ENCODE measurements at places on chromosomes 1 and 21. TPM values are rescaled to one million over a fixed set of nuclear protein-coding genes. Genes with fewer than 3 reads are reported as not detected.

The SH2D5 gene
- total RNA-seq: 1.6 TPM

The DMRTA2 gene
- 0.18 TPM for total RNA-seq

The TMEM269 gene
- not detected for total RNA-seq

The C1orf198 gene
- 75.6 TPM for total RNA-seq

The PPFIA4 gene
- total RNA-seq: 10.0 TPM

The FMO4 gene
- total RNA-seq: 7.2 TPM

The FAM72B gene
- 5.6 TPM for total RNA-seq

The CRP gene
- total RNA-seq: not detected

DNA sequence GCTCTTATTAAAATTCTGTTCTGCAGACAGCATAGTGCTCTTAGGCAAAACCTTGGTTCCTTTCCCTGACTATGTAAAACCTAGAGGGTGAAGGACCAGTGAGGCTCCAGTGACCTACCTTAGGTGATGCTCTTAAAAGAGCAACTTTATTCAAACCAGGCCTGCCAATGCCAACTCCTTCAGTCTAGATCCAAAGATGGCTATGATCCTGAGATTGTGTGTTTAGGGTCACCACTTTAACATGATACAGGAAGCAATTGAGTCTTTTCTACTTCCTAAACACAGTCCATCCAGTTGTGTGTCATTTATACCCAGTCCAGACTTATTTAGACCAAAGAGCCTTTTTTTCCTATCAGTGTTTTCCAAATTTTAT lies 10.8 kb downstream of the MCL1 start:
- DNase-seq: no peak

DNA sequence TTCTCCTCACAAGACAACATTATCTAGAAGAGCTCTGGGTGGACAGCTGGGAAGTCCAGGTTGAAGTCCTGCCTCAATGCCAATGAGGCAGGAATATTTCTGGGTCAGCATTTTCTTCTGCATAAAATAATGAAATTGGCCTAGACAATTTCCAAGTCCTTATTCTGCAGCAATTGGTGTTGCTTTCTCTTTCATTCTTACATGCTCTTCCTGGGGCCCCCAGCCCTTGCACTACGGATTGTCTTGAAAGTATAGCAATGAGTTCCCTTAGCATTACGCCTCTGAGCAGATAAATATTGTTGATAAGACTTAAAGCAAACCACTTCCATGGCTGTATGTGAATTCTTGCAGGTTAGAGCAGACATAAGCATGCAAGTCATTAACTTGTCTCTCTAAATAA lies 188.5 kb downstream of the TGFBR3 start:
- DNase-seq: peak; percentile 71

DNA sequence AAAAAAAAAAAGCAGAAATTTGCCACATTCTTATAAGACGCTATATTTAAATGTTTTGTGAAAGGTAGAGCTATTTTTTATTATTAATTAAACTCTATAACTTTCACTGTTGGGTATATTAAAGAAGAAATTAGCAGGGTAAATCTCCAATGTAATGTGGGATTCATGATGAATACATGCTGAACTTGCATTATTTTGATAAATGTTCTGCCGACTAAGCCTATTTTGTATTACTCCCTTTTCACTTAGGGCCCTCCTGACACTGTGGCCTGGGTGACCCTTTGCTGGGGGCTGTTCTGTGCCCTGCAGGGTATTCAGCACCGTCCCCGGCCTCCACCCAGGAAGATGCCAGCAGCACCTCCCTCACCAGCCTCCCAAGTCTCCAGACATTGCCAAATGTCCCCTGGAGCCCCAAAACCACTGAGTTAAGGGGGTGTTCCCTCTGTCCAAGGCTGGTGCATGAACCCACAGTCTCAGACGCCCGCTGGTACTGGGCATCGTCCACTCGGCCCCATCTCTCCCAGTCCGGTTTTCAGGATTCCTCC lies 22.5 kb downstream of the RSPH1 start:
- DNase-seq: no peak

DNA sequence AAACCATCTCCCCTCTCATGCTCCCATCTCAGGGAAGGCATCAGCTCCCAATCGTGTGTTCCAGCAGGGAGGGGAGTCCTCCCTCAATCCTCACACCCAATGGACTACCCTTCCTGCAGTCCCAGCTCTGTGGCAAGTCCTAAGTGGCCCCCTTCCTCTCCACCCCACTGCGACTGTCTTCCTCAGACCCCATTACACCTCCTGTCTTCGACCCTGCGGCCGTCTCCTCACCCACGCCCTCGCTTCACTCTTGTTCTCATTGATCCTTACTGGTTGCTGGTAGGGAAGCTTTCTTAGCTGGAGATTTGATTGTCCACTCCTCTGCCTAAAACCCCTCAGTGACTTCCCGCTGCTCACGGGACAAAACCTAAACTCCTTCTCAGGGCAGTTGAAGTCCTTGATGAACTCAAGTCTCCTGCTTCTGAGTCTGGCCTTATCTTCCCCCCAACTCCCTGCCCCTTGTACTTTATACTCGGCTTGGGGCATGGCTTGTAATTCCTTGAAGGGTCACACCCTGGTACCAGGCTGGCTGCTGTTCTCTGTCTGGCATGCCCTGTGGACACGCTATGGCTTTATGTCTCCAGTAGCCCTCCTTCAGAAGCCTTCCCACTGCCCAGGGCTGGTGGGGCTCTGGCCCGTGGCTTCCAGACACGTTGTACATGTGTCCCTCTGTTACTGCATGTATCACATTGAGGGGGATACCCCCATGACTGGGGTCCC lies 2.3 kb upstream of the EPS8L3 start:
- DNase-seq: no peak

- no peak for DNase-seq
Observed at GRCh38 chr1:227841096-227841495, 25.6 kb downstream of the PRSS38 start.

GRCh38 chr1:101142244-101142643 lies 94.6 kb upstream of the S1PR1 start:
- no peak for DNase-seq

GRCh38 chr1:178192686-178193085 lies 98.8 kb downstream of the RASAL2 start:
- DNase-seq: peak; percentile 74

- DNase-seq: peak; percentile 97
Observed at GRCh38 chr1:238647877-238648276, 738.5 kb upstream of the CHRM3 start.

GRCh38 chr1:221394011-221394544 lies 347.8 kb downstream of the DUSP10 start:
- peak; percentile 31 for DNase-seq

DNA sequence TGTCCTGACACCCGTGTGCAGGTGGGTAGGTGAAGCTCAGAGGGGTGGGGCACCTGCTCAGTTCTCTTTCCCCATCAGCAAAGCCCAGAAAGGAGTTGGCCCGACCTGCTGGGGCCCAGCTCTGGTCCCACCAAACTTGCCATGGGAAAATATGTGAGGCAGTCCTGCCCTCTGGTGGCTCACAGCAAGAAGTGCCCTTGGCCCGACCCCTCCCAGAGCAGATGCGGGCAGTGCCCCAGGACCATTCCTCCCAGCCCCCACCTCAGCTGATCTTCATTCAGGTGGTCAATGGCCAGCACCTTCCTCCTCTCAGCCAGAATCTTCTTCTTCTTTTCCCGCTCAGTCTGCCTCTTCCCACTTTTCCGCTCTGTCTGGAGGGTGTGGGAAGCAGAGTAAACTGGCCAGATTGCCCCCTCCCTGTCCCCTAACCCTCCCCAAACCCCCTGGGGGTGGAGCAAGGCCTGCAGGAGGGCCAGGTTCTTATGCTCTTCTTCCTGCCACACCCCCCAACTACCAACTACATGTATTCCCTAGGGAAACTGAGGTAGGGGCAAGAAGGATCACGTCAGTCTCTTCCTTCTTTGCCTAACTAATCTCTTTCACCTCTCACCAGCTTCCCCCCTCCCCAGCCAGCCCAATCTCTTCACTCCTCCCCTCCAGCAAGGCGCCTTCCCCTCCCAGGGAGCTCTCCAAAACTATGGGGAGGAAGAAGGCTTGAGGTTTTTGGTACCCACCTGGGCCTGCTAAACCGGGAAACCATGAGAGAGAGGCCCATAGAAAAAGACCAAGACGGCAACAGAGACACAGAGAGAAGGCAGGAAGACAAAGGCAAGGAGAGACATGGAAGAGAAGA lies 15.6 kb downstream of the TNNT2 start:
- peak; percentile 51 for DNase-seq

- DNase-seq: no peak
Observed at GRCh38 chr1:216710055-216710454, 13.2 kb downstream of the ESRRG start.

DNA sequence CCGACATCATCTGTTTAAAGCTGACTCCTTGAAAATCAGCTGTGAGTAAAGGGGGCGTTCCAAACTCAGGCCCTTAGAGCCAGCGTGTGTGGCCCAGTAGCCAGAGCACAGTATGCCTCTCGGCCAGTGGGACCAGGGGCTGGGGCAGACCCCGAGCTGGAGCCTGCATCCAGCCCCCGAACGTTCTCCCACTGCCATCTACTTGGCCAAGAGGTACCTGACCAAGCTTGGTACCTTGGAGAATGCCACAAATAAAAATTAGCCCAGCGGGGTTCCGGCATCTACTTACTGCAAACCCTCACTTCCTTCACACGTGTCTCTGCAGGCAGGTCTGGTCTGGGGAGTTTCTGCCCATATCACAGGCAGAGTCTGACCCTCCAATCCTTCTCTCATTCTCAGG lies 56.7 kb upstream of the COL6A2 start:
- DNase-seq: no peak

- DNase-seq: no peak
Observed at GRCh38 chr1:94946886-94947285, 20.0 kb upstream of the CNN3 start.

DNA sequence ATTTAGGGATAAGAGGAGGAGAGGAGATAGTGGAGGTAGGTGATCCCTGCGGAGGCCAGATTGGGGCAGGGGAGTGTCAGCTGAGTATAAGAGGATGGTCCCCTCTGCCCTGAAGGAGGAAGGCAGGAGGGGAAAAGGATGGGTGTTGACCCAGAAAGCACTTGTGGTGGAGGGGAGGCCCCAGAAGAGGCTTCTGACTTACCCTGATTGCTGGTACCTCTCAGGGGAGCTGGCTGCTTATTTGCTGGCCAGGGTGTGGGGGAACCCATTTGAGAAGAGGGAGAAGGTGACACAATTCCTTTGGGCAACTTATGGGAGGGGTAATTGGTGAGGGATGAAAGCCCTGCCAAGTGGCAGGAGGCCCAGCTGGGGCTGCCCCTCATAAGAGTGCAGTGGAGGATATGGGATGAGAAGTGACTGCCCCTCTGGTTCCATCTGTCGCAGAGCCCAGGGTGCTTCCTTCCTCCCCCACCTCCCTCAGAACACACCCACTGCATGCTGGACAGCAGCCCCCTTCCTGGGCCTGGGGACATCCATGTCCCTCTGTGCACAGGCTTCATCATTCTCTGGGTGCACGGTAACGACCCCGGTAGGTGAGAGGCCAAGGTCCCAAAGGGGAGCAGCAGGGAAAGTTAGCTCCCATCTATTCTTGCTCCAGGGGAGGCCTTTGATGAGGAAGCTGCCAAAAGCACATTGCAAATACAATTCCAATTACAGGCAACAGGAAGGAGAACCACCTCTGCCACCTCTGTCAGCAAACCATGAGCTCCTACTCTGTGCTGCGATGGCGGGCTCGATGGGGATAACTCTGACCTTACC lies 1.4 kb upstream of the PCSK9 start:
- no peak for DNase-seq

GRCh38 chr1:114026797-114027196 lies 47.5 kb downstream of the OLFML3 start:
- DNase-seq: no peak

DNA sequence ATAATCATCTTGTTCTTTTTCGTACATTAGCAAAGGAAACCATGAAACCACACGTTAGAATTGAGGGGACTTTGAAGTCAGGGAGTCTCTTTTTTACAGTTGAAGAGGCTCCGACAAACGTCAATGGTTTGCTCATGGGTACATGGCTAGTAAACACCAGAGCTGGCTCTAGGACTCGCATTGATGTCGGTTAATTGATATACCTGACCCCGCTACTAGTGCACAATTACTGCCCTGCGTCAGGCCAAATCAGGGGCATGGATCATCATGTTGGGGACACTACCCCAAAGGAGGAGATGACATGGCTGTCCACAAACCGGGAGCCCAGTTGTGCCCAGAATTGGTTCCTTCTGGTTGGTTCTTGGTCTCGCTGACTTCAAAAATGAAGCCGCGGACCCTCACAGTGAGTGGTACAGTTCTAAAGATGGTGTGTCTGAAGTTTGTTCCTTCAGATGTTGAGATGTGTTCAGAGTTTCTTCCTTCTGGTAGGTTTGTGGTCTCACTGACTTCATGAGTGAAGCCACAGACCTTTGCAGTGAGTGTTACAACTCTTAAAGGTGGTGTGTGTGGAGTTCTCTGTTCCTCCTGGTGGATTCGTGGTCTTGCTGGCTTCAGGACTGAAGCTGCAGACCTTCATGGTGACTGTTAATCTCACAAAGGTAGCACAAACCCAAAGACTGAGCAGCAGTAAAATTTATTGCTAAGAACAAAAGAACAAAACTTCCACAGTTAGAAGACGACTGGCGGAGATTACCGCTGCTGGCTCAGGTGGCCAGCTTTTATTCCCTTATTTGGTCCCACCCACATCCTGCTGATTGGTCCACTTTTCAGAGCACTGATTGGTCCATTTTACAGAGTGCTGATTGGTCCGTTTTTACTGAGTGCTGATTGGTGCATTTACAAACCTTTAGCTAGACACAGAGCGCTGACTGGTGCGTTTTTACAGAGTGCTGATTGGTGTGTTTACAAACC lies 126.9 kb upstream of the ERRFI1 start:
- DNase-seq: no peak

GRCh38 chr1:212442408-212442807 lies 9.7 kb downstream of the NENF start:
- no peak for DNase-seq

- peak; percentile 60 for DNase-seq
Observed at GRCh38 chr1:162627662-162628296, 4.5 kb upstream of the DDR2 start.

DNA sequence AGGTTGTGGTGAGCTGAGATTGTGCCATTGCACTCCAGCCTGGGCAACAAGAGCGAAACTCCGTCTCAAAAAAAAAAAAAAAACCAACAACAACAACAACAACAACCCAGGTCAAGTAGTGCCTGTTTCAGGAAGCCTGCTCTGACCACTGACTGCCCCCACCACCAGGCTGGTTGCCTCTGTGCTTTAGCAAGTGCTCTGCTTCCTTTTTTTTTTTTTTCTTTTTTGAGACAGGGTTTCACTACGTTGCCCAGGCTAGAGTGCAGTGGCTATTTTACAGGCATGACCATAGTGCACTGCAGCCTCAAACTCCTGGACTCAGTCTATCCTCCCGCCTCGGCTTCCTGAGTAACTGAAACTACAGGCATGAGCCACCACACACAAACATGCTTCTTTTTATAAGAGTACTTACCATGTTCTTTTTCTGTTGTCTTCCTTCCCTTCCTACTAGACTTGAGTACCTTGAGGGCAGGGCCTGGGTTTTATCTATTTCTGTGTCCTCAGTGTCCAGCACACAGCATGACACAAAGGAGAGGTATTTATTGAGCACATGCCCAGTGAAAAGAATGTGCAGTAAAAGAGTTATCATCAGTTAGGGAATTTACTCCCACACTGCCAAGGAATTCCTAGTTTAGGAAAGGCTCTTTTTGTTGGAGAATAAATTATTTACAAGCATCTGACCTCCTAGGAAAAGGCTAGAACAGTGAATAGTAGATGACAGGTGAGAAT lies 9.9 kb upstream of the COA7 start:
- DNase-seq: peak; percentile 92
